Naive thymus-derived CD4-positive, alpha-beta T cell (primary cell): ENCODE measurements at places on chromosomes 5 and 9.

DNA sequence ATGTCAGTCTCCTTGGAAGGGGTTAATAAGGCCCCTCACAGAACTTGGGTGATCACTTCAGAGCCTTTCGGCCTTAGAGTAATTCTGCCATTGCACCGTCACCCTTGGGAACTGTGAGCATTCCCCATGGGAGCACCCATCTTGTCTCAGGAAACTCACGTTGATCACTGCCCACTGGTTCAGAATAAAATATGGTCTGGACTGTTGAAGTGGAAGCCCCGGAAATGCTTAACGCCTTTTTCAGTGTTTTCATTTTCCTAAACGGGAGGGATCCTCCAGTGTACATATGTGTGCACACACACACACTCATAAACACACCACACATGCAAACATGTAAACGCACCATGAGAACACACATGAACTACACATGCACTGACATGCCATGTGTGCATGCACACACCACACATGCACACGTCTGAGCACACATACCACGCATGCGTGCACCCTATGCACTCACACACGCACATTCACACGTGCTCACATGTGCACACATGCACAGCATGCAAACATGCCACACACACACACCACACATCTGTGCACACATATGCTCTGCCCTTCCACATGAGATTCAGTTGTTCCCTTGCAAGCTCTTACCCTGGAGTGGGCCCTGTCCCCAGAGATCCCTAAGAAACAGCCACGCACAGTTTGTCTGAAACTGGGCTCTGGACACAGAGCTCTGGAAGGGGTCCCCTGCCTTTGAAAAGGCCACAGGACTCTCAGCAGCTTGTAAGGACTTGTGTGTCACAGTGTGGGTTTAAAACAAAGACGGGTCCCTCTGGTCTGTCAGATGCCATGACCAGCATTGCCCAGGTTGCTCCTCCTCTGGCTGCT, 17.0 kb downstream of the MRPL36 start:
- DNase-seq = no peak

DNA sequence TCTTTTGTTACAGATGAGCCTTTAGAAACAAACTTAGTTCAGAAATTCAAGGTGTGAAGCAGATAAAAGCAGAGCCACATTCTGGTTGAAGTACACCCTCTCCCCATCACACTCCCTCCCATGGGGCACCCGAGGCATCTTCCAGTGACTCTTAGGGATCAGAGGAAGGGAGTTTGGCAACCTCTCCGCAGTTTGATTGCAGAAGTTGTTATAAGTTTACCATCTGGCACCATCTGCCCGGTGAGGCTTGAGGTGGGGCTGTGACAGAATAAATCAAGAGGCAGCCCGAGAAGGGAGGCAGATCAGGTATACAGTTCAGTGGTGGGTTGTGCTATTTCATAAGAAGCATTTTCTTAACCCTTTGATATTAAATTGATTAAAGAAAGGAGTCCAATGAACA, 458.6 kb upstream of the CLINT1 start:
- no peak for DNase-seq

GRCh38 chr5:178204935-178205748, 809 bp downstream of the HNRNPAB start:
- DNase-seq = peak; percentile 58

DNA sequence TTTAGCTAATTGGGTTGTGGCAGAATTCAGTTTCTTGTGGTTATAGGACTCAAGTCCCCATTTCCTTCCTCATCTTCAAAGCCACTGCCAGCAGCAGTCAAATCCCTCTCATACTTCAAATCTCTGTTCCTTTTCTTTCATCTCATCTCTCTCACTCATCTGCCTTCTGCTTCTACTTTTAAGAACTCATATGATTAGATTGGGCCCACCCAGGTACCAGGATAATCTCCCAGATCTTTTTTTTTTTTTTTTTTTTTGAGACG, 8.0 kb upstream of the REEP5 start:
- DNase-seq = no peak

DNA sequence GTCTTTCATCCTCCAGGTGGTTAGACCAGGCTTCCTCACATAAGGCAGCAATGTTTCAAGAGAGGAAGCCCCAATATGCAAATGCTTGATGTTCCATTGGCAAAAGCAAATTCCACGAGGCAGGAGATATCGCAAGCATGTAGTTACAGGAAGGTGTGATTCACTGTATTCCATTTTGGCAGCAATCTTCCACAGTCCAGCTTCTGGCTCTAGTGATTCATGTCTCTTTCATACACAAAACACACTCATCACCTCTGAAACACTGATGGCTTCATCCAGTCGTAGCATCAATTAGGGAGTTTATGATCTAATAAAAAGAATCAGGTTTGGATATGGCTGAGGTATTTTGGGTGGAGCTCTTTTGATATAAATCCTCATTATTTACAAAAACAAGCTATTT, 552.2 kb upstream of the RIOK2 start:
- no peak for DNase-seq

- DNase-seq = no peak
These were observed 38.1 kb downstream of the UGCG start for GRCh38 chr9:111934747-111935146.

DNA sequence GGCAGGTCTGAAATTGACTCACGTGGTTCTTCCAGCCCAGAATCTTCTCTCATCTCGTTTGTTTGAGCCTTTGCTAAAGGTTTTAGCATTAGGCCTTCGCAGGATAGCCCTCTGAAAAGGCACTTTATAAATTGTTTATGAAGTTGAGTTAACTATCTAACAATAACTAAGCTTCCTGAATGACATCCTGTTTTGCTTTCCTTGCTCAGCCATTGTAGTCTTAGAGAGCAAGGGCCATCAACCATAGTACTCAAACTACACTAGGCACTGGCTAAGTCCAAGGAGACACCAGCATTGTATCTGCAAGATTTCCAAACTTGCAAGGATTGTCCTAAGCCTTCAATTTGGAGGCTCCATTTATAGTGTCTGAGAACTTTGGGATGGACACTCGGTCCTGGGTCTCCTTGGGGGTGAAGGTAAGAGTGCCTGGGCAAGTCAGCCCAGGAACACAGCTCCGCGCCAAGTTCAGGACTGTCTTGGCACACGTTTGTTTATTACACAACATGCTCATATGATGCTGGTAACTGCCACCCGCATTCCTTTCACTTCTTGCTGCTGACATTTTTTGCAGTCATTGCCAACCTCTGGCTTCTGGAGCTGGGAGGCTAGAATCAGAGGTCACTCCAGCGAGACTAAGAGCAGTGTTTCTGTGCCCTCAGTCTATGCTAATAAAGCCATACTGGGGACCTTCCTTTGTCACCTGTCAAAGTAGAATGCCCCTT, 151.1 kb downstream of the ESM1 start:
- DNase-seq = no peak

DNA sequence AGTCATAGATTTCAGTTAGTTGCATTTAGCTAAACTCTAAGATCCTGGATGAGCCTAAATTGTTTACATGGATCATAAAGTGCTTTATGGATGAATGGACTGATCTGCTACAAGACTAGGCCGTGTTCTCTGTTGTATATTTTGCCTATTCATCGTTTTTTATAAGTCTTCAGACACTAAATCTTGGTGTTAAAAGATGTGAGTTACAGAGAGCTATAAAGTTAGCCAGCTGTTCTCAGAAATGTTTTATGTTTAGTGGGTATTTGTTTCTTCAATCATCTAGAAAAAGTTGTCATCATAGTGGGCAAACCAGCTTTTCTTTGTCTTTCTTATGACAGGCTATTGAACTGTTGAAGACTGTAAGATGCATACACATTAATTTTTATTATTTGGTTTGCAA, 585.8 kb upstream of the SEMA6A start:
- no peak for DNase-seq

DNA sequence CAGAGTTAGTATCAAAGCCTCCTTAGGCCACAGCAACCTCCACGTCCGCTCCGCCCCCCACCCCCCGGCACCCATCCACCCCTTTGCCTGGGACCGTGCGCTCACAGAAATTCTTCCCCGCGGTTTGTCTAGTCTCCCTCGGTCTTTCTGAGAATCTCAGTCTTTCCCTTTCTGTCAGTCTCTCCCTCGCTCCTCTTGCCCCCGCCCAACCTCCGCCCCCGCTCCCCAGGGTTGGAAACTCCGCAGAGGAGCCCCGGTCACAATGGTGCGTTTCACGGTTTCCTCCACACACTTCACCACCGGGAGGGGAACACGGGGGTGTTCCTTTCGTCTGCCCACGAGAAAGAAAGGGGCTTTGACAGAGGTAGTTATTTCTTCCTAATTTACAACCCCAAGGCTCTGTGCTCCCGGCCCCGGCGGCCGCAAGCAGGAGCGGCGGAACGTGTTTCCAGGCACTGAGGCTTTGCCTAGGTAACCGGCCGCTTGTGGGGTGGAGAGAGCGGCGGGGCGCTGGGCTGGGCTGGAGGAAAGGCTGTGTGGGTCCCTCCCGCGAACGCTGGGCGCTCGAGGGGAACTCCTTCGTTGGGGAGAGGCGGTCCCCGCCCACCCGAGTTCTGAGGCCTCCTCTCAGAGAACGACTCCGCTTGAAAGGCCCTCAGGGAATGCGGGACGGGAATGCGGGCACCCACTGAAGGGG, 2.1 kb downstream of the NR4A3 start:
- DNase-seq = peak; percentile 48

GRCh38 chr5:98602534-98603112, 170.8 kb upstream of the RGMB start:
- no peak for DNase-seq

- DNase-seq = no peak
These were observed 1229.9 kb downstream of the MAT2B start for GRCh38 chr5:164735334-164735733.

DNA sequence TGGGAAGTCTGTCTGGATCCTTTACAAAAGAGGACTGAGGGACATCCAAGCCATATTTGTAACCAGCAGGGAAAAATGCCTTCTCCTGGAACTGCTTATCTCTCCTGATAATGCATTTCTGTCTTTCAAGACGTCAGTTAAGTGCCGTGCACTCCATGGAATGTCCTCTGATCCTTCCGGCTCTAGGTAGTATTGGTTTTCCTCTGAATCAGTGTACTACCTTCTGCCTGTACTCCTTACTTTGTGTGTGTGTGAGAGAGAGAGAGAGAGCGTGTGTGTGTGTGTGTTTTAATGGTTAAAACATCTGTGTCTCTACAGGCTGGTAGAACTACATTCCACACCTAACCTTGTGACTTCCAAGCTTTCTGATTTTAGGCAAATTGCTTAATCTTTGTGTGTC, 89.9 kb downstream of the PIP5K1B start:
- DNase-seq = no peak

DNA sequence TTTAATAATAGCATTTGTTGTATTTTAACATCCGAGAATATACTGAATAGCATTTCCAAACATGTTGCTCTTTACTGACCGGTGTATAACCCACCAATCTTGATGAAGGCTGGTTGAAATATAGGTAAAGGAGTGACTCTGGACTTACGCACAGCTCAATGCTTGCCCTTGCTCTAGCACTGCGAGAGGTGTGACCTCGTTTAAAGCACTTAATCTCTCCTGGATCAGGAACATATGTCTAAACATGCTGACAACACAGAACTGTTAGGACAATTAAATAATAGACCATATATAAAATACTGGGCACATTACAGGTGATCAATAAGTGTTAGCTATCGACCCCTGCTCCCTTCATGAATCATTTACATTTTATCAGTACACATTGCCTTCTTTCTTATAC, 28.3 kb downstream of the TLR4 start:
- DNase-seq = no peak

DNA sequence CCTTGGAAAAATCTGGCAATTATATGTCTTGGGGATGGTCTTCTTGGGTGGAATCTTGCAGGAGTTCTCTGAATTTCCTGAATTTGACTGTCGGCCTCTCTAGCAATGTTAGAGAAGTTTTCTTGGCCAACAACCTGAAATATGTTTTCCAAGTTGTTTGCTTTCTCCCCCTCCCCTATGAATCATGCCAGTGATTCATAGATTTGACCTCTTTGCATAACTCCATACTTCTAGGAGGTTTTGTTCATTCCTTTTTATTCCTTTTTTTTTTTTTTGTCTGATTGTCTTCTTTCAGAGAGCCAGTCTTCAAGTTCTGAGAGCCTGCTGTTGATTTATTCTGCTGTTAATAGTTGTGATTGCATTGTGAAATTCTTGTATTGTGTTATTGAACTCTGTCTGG, 56.7 kb upstream of the SLC44A1 start:
- DNase-seq = no peak

- DNase-seq = no peak
These were observed 9.9 kb upstream of the TRIM36 start for GRCh38 chr5:115179394-115180164.

DNA sequence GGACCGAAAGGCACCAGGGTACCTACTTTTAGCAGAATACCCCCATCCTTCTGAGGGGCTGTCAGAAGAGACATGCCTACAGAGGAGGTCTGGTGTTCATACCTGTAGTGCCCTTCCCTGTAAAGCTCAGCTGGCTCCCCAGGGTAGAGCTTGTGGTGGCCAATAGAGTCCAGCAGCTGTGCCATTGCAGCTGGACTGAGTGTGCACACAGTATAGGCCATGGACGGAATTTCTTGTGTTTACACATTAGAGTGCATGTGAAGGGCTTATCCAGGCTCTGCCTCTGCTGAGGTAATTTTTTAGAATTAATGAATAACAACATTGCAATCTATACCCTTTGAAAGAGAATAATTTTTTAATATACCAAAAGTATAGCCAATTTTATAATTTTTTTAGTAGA, 191.0 kb downstream of the ZSWIM6 start:
- DNase-seq = no peak

- no peak for DNase-seq
These were observed 4.0 kb downstream of the ADGRD2 start for GRCh38 chr9:124454296-124454695.

GRCh38 chr5:1137567-1138444, 25.9 kb upstream of the SLC12A7 start:
- peak; percentile 5 for DNase-seq

GRCh38 chr9:34443533-34443932, 14.8 kb downstream of the FAM219A start:
- DNase-seq = no peak

DNA sequence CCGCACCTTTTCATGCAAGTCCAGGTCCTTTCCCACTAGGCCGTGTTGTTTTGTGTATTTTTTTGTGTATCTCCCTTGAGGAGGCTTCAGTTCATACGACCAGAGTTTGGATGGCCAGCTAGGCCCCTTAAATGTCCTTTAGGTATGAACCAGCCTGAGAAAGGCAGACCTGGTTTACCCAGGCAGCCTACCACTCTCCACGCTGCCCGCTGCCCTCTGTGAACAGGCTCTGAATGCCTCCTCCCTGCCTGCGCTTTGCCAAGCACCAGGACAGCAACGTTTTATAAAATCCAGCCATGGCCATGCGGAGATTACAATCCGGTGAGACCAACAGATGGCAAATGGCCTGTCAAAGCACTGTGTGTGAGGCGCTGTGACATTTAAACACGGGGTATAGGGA, 626 bp upstream of the CLTB start:
- no peak for DNase-seq
